Right renal pelvis (tissue), 4 donors: ENCODE measurements at places on chromosomes 6 and 20. TPM values are rescaled to one million over a fixed set of nuclear protein-coding genes. Genes with fewer than 3 reads are reported as not detected.

DNA sequence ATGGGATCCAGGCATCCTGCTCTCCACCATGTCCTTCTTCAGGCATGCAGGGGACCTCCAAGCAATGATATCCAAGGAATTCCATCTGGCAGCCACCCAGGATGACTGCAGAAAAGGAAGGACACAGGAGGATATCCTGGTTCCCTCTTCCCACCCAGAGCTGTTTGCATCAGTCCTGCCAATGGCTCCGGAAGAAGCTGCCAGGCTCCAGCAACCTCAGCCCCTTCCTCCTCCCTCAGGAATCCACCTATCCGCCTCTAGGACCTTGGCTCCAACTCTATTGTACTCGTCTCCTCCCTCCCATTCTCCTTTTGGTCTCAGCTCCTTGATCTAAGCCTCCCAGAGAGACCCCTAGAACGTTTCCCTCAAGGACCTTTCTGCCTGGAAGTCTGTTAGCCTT, 733 bp upstream of the PSORS1C2 start:
- DNase-seq = no peak

DNA sequence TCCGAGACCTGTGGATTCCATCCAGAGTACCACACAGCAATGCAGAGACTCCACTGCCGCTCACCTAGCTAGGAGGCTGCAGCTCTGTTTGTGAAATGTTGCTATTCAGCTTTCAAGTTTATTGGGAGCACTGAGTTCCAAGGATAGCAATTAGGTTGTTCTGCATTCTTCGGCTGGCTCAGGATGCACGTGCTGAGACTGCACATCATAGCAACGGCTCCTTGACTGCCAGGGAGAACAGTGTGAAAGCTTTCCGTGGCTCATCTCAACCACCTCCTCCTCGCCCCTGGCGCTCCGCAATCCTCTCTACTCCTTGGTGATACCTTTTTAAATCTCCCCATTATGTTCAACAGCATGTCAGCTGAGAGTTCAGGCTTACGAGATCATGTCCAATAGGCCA, 116.6 kb downstream of the TSHZ2 start:
- DNase-seq = no peak

GRCh38 chr6:110930781-110931180, 27.7 kb upstream of the GTF3C6 start:
- no peak for DNase-seq

DNA sequence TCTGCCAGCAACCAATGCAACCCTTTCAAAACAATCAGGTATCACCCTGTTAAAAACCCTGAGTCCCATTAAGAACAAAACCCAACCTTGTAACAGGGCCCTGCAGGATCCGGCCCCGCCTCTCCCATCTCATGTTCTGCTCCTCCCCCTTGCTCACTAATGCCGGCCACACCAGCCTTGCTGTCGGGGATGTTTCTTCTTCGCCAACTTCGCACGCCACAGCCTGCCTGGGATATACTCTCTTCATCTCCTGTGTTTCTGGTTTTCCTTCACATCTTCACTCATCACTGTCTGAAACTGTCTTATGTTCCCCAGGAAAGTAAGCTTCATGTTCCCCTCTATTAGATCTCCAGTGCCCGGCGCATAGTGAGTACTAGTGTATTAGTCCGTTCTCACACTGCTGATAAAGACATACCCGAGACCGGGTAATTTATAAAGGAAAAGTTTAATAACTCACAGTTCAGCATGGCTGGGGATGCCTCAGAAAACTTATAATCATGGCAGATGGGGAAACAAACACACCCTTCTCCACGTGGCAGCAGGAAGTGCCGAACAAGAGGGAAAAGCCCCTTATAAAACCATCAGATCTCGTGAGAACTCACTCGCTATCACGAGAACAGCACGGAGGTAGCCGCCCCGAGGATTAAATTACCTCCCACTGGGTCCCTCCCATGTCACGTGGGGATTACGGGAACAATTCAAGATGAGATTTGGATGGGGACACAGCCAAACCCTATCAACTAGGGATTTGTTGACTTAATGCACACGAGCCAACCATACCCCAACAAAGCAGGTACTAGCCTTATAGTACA, 5.1 kb downstream of the TP53RK start:
- no peak for DNase-seq

- DNase-seq = no peak
These were observed 12.1 kb downstream of the CEP85L start for GRCh38 chr6:118639054-118639964.

The TMEM170B gene
- polyA plus RNA-seq = 9.2 TPM

- no peak for DNase-seq
These were observed 35.4 kb downstream of the CYP21A2 start for GRCh38 chr6:32073613-32074012.

GRCh38 chr6:41872147-41872546, 23.0 kb downstream of the USP49 start:
- no peak for DNase-seq

The DDX27 gene
- 44.9 TPM for polyA plus RNA-seq

The CNBD2 gene
- 1.8 TPM for polyA plus RNA-seq

GRCh38 chr20:7496394-7496991, 443.8 kb downstream of the HAO1 start:
- no peak for DNase-seq

GRCh38 chr6:157715728-157716164, 107.3 kb upstream of the SNX9 start:
- DNase-seq = no peak

DNA sequence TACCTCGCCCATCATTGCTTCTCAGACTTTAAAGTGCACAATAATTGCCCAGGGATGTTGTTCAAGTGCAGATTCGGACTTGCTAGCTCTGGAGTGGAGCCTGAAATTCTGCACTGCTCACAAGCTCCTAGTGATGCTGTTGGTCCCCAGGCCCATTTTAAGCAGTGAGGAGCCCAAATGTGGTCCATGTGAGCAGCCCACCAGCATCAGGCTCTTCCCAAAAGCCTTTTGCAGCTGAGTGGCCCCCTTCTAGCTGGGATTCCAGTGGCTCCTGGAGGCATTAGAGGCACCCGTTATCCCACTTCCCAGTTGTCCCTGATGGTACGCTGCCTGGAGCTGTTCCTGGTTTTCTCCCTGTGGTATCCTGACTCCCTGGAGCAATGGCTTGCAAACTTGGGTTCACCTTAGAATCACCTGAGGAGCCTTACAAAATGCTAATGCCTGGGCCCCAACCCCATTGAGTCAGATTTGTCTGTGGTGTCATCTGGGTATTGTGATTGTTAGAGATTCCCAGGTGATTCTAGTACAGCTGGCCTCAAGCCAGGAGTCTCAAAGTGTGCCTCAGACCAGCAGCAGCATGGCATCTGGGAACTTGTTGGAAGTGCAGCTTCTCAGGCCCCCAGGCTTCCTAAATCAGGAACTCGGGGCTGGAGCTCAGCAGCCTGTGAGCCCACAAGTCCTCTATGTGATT, 186.9 kb upstream of the SLC24A3 start:
- no peak for DNase-seq

- no peak for DNase-seq
These were observed 51.7 kb downstream of the SLC26A8 start for GRCh38 chr6:35972471-35973367.

The SFTA2 gene
- 1.8 TPM for polyA plus RNA-seq

The PSMB8 gene
- polyA plus RNA-seq = 24.6 TPM

The IL22RA2 gene
- polyA plus RNA-seq = not detected
